Uterus (tissue), 4 donors: ENCODE measurements at places on chromosomes 6 and 20. TPM values are rescaled to one million over a fixed set of nuclear protein-coding genes. Genes with fewer than 3 reads are reported as not detected.

DNA sequence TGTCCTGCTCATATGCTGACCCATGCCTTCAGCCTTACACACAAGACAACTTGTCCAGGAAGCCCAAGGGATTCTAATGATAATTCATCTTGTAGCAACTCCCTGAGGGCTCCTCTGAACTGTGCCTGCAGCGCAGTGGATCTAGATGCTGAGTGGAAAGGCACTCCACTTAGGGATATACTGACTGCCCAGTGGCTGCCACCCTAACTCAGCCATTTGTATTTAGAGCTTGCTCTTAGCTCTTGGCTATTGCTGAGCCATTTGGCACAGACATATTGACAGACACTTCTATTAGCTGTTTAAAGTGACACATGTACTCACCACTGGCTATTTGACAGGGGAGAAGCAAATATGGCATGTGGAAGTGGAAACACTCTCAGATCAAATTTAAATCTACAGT lies 278.3 kb upstream of the SGK1 start:
- no peaks in the 10 kb centered on the region for H3K4me1 ChIP-seq
- H3K27ac ChIP-seq: no peak overlapping the region
- no peaks in the 10 kb centered on the region for H3K36me3 ChIP-seq

Gene RAB44
- total RNA-seq: 0.37 TPM

DNA sequence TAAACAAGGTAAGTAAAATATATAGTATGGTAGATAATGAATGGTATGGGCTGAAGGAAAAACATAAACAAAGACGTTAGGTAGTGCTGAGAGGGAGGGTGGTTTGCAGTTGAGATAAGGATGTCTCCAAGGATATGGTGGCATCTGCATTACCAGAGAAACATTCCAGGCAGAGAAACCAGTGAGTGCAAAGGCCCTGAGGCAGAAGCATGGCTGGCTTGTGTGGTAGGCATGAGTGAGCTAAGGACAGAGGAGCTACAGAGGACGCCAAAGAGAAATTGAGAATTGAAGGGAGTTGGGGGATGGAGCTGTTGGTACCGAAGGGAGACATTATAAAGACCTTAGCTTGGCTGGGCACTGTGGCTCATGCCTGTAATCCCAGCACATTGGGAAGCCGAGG lies 18.4 kb upstream of the TFAP2A start:
- H3K27ac ChIP-seq: no peak overlapping the region
- H3K36me3 ChIP-seq: no peaks in the 10 kb centered on the region
- no peaks in the 10 kb centered on the region for H3K4me1 ChIP-seq
- H3K4me3 ChIP-seq: no peak overlapping the region

DNA sequence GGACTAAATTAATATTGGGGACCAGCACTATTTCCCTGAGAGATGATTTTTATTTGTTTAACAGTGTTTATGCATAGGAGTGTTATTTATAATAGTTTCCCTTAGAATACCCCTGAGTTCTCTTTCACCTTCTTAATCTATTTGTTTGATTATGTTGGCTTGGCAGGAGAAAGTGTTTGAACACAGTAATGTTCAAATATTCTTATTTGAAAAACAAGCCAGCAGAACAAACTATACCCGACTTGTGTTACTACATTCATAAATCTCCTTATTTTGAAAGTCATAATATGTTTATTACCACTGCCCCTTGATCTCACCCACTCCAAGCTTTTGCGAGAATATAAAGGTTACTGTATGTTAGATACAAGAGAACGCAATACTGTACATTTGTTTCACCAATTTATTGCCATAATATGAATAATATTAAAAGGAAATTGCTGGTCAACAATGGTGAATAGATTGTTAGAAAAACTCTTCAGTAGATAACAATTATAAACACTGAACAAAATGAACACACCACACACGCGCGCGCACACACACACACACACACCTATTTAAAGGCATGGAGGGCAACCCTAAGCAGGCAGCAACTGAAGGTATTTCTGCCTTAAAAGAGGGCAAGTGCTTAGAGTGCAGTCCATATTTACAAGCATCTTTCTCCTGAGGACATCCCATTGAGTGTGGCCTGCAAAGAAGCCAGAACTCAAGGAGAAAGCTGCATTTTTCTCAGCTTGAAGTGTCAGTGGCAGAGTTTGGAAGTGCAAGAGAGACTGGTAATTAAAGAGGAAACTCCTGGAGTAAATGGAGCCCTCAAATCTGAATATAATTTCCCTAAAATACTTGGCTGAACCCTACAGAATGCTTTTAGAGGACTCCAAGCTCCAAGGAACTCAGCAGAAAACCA lies 279.4 kb upstream of the MAN1A1 start:
- no peak overlapping the region for H3K27ac ChIP-seq
- no peaks in the 10 kb centered on the region for H3K27me3 ChIP-seq
- H3K4me1 ChIP-seq: no peaks in the 10 kb centered on the region
- no peak for DNase-seq
- no peak overlapping the region for H3K4me3 ChIP-seq

Gene F13A1
- 4.1 TPM for total RNA-seq

Gene OR2B6
- not detected for total RNA-seq

DNA sequence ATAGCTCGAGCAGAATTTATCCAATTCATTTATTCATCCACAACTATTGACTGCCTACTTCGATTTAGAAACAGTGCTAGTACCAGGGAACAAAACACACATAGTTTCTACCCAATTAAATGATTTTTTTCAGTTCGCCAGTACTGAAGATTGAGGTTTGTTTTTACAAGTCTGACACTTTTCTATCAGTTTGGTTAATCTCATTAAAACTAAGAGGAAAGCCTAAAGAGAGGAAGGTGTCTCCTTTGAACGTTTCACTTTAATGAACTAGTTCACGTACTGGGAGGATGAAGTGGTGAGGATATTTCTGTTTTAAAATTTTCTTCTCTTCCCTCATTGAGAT lies 570 bp upstream of the ANKS1A start:
- H3K4me3 ChIP-seq: peak overlapping the region; percentile 94
- H3K4me1 ChIP-seq: peaks cover 7% of the 10 kb centered on the region
- no peak for DNase-seq
- no peaks in the 10 kb centered on the region for H3K27me3 ChIP-seq

DNA sequence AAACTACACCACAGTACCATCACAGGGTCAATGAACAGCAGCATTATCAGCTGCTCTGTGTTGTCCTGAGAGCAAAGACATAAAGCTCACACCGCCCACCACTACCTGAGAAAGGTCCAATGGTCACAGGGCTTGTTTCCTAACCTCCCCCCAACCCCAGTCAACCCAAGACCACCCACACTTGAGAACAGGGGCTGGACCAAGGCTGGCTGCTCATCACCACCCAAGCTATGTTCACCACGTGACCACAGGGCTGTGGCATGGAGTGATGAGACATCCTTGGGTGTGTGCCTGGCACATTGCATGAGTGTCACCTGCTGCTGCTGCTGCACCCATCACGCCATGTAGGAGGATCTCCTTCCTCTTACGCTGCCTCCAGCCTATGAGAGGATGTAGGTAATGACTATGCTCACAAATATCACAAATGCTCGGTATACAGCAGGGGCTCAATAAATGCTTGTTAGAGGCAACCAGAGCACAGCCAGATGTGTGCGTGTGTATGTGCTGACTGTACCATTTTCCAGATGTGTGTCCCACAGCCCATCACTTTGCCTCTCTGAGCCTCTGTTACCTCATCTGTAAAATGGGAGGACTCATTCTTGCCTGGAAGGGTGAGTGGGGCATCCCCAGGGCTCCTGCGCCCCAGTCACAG lies 23.3 kb upstream of the SIRPA start:
- DNase-seq: no peak
- H3K4me1 ChIP-seq: no peaks in the 10 kb centered on the region
- H3K27ac ChIP-seq: no peak overlapping the region
- no peaks in the 10 kb centered on the region for H3K27me3 ChIP-seq

- no peaks in the 10 kb centered on the region for H3K36me3 ChIP-seq
- no peaks in the 10 kb centered on the region for H3K27me3 ChIP-seq
- DNase-seq: no peak
- H3K4me3 ChIP-seq: no peak overlapping the region
- H3K27ac ChIP-seq: no peak overlapping the region
Observed at GRCh38 chr6:52590152-52590891, 13.5 kb upstream of the TRAM2 start.

GRCh38 chr20:53379833-53380120 lies 213.9 kb downstream of the ZNF217 start:
- no peaks in the 10 kb centered on the region for H3K36me3 ChIP-seq
- H3K4me1 ChIP-seq: no peaks in the 10 kb centered on the region
- no peaks in the 10 kb centered on the region for H3K27me3 ChIP-seq
- H3K4me3 ChIP-seq: no peak overlapping the region
- H3K27ac ChIP-seq: no peak overlapping the region

Gene ABHD16B
- total RNA-seq: not detected

Gene NFATC2
- total RNA-seq: 5.7 TPM
